ENCODE measurements at places on chromosomes 6 and 20. TPM values are rescaled to one million over a fixed set of nuclear protein-coding genes. Genes with fewer than 3 reads are reported as not detected.

DNA sequence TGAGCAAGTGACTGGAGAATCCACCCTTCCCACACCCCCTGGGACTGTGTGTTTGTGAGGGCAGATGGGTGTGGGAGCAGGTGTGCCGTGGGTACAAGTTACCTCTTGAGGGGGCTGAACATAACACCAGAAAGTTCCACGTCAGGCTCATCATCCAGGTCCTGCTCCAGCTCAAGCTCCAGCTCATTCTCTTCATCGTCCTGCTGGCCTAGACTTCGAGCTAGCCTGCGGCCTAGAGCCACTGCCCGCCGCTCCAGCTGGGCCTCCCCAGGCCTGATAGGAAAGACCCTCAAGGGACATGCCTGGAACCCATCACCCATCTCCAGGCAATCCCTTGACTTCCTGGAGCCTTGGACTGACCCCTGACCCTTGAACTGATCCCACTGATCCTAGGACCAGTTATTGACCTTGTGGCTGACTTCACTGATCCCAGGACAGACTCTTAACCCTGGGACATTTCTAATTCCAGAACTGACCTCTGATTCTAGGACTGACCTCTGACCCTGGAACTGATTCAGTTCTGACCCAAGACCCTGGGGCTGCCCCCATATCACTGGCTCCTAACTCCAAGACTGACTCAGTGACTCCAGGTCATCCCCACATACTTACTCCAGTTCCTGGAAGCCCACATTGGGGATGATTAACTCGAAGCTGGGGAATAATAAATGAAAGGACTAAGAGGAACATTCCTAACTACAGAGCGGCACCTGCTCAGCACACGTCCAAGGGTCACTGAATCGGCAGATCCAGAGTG, 11.8 kb upstream of the SPAG4 start:
- no peak for DNase-seq

DNA sequence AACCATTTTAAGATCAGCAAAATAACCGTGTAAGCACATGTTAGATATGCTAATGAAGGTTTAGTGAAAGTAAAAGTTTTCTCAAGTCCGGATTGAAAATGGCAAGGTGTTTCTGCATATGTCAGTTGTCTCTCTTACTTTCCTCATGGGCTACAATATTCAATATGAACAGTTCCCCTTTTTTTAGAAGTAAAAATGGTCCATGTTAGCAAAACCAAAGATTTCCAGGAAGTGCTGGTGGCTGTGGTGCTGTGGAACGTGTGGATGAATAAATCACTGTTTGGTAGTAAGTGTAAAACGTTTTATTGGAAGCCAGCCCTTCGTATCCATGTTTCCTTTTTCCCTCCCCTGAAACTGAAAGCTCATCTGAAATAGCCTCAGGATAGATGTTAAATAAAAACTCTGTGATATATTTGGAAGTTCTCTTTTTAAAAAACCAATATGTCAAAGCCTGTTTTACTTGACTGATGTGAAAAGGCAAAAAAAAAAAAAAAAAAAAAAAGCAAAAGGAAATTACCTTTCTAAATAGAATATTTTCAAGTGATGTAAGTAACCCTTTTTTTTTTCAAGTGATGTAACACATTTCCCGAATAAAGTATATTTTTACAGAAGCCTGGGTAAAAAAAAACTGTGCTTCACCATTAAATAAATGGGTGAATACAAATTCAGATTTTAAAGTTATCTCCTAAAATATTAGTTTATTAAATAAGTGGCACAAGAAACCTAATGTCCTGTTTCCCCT, 41.9 kb downstream of the PLEKHG1 start:
- no peak for DNase-seq

GRCh38 chr6:89910902-89911240, 16.6 kb downstream of the GJA10 start:
- DNase-seq, result no peak

MUCL3 gene
- total RNA-seq, result not detected

DNA sequence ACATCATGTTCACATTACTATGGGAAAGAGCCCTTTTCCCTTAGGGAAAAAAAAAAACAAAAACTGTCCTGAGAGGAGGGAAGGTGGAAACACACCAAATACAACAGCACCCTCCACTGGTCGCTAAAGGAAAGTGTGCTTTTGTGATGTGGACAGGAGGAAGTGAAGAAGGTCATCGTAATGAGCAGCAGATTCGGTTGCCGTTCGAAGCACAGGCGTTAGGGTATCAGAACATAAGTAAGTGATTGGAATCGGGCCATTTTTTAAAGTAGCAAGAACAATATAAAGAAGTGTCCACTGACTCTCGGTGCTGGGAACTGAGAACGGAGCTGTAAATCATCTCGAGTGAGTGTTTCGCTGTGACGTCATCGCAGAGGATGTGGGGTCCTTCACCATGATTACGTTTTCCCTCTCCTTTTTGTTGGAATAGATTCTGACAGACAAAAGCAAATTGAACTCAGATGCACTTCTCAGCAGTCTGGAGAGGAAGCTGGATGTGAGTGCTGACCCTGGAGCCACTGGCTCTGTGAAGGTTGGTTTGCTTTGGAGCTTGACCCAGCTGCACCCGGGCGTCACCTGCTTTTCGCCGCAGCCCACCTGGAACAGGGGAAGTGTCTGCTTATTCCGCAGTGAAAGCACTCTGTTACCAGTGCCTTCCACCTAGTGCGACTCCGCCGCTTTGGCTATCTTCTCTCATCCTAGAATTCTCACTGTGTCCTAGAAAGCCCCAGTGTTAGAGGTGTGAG, 203.6 kb upstream of the GMDS start:
- DNase-seq, result peak; percentile 29

GRCh38 chr20:31933698-31934097, 18.1 kb downstream of the PDRG1 start:
- DNase-seq, result no peak

GRCh38 chr6:23280437-23280836, 711.1 kb downstream of the HDGFL1 start:
- no peak for DNase-seq

GRCh38 chr6:143731789-143732188, 54.0 kb downstream of the PHACTR2 start:
- DNase-seq, result no peak

Measured in urinary bladder (tissue), 4 donors.